ENCODE measurements at places on chromosomes 3 and 15.

DNA sequence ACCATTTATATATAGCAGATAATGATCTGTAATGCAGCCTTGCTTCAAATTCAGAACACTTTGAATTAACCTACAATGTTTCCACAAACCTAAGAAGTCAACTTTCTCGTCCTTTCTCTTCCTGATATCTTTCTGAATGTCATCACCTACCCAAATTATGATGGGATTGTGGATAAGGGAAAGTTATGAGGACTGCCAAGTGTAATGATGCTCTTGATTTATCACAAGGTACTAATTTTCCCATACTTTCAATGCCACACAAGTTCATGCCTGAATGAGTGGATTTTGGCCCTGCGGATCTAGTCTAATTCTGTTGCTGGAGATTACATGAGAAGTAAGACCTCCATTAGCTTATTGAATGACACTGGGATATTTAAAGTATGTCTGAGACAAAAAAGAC is 82.6 kb upstream of the NANOGP8 start:
- DNase-seq: no peak

GRCh38 chr3:143970773-143971358 is 757 bp upstream of the DIPK2A start:
- no peak for DNase-seq

GRCh38 chr15:87604857-87605446 is 651.6 kb downstream of the NTRK3 start:
- no peak for DNase-seq

GRCh38 chr3:43872301-43872700 is 181.6 kb downstream of the ABHD5 start:
- peak; percentile 71 for DNase-seq

DNA sequence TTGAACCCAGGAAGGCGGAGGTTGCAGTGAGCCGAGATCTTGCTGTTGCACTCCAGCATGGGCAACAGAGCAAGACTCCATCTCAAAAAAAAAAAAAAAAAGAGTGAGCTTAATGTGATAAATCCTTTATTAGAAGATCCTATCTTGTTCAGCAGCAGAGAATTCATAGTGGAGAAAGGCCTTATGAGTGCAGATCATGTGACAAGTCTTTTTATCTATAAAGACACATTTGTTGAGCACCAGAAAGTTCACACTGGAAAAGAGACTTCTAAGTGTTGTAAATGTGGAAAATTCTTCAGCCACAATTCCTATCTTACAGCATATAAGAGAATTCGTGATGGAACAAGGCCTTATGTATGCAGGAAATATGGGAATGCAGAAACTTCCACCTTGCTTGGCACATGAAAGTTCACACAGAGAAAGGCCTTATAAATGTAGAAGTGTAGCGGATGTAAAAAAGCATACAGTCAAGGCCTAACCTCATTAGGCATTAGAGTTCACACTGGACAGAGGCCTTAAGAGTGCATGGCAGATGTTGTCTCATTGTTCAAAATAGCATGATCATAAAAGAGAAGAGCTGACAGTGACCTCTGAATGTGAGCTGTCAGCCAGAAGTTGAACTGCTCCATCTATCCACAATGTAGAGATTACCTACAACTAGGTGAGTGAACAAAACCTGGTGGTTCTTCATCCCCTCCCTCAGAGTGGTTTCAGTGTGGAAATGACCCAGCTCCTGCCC is 16.7 kb downstream of the ADAM10 start:
- DNase-seq: no peak

DNA sequence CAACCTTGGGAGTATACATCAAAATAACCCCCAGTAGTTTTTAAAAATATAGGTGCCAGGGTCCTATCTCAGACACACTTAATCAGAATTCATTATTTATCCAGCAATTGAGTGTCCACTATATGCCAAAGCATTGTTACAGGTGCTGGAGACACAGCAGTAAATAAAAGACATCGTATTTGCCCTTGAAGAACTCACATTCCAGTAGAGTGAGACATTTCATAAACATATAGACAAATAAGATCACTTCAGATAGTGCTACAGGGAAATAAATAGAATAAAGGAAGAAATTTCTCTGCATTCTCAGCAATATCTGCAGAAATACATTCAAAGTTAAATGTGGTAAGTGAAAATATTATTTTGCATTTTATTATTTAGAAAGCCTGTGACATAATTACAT is 34.1 kb upstream of the ANKRD28 start:
- no peak for DNase-seq

- no peak for DNase-seq
Observed at GRCh38 chr3:190435618-190436017, 14.1 kb downstream of the TMEM207 start.

DNA sequence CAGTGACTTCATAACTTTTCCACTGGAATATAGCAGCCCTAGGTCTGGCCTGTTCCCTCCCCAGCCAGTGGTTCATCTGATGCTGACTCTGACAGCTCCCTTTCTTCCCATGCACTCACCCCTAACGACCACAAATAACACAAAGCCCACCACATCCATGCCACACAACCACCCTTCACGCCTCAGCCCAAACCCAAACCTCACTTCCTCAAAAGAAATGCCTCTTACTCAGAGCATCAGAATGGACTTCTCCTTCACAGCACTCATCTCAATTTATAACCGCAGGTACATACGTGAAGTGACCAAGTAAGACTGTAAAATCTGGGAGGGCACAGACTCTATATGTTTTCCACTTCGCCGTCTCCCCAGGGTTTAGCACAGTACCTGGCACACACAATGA is 1.1 kb downstream of the RBSN start:
- DNase-seq: no peak

DNA sequence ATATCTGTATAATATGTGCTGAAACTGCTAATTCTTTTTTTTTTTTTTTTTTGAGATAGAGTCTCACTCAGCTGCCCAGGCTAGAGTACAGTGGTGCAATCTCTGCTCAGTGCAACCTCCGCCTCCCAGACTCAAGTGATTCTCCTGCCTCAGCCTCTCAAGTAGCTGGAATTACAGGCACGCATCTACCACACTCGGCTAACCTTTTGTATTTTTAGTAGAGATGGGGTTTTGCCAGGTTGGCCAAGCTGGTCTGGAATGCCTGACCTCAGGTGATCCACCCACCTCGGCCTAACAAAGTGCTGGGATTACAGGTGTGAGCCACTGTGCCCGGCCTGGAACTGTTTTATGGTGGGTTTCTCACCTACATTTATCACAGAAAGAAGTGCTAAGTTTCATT is 307.8 kb upstream of the STT3B start:
- DNase-seq: no peak

DNA sequence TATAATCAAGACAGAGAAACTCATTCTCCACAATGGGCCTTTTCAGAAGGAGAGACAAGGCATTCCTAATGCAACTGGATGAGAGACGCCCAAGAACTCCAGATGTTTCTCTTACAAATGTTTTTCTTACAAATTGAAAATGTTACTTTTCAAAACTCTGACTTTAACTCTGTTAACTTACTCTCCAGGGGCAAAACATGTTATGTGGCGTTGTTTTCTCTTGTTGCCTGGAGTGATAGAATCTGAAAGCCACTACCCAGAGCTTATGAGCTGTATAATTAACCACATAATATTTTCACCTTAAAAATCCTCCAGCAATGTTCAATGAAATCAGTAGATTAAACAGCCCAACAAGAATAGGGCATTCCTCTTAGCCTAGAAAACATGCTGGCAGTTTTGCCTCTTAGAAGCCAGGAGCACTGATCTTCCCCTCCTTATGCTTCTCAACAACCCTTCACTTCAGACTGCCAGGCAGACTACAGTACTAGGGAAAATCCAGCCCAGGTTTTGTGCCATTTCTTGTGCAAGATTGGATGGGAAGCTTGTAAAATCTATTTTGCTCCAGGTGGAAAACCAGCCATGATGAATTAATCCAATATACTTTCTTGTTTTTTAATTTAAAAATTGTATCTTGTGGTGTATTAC is 186.7 kb upstream of the GADL1 start:
- no peak for DNase-seq

DNA sequence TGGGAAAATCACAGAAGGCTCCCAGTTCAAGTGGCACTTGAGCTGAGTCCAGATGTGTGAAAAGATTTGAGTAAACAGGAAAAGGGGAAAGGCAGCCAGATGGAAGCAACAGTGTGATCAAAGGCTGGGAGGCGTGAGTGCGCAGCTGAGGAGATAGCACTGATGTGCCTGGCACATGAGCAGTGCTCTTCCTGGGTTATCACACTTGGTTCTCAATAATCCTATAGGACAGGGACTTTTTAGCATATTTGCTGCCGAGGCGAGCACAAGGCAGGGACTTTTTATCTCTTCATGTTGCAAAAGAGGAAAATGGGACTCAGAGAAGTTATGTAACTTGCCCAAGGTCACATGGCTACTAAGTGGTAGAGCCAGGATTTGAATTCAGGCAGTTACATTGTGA is 39.6 kb downstream of the CORO2B start:
- DNase-seq: no peak

- DNase-seq: no peak
Observed at GRCh38 chr3:30754426-30754825, 140.0 kb downstream of the GADL1 start.

- DNase-seq: no peak
Observed at GRCh38 chr3:60013241-60013640, 963.4 kb upstream of the CFAP20DC start.

DNA sequence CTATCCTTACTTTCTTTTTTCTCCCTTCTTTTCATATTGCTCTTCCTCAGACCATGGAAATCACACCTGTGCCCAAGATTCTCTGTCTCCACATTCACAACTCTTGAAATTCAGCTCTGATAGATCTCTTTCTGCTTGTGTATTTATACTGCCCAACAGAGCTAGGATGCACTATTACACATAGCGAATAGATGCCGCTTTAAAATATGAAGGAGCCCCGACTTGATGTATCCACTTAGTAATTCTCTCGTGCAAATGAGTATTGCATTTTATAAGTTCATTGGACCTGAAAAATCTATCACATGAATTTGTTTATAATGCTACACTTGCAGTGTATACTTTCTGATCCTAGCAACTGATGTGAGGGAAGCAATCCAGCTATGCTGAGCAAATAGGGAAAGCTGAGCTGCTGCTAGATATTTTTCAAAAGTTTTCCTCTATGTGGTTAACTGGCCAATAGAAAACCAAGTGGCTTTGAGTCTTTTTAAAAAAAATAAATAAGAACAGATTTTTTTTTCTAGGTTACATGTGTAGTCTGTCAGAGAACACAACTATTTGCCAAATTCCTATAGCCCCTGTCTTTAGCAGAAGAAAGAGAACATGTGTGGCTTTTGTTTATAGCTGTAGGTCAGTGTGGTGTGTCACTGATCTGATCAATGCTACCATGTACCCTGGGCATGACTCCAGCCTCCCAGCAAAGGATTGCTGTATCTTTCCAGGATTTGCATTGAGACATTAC is 64.3 kb upstream of the LEKR1 start:
- no peak for DNase-seq

DNA sequence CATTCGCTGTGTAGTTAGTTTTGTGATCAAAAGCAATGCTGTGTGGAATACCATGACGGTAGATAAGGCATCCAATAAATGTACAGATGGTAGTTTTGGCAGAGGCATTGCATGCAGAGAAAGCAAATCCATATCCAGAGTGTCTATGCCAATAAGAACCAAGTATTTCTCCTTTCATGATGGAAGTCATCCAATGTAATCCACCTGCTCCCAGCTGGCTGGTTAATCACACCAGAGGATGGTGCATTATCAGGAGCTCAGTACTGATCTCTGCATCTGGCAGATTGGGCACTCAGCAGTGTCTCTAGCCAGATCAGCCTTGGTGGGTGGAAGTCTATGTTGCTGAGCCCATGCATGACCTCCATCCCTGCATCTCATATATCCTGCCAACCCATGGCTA is 677.7 kb upstream of the NECTIN3 start:
- no peak for DNase-seq

DNA sequence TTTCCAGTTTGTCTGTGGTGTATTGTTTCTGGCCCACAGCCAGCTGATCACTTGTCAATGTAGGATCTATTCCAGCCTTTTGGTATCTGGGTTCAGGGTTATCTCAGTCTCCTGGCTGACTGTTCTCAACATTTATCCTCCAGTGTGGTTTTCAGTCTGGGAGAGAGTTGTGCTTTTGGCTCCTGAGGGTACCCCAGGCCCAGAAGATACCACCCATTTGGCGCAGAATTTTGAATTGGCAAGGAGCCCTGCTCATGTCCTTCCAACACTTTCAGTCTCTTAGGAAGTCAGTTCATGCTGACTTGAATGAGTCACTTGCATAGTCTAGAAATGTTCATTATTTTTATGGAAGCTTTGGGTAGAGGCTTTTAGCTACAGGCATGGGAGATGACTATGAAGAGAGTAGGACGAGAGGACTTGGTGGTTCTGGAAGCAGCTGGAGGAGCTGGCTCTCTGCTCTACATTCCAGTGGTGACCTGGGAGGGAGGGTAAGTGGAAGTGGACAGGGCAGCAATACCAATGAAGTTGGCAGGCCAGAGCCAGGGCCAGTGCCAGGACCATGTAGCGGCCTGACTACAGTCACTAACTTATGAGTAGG is 7.2 kb downstream of the POLR2H start:
- peak; percentile 54 for DNase-seq

GRCh38 chr3:69008980-69009379 is 4.5 kb downstream of the EOGT start:
- DNase-seq: no peak

- DNase-seq: no peak
Observed at GRCh38 chr3:58952128-58952917, 97.5 kb downstream of the CFAP20DC start.

DNA sequence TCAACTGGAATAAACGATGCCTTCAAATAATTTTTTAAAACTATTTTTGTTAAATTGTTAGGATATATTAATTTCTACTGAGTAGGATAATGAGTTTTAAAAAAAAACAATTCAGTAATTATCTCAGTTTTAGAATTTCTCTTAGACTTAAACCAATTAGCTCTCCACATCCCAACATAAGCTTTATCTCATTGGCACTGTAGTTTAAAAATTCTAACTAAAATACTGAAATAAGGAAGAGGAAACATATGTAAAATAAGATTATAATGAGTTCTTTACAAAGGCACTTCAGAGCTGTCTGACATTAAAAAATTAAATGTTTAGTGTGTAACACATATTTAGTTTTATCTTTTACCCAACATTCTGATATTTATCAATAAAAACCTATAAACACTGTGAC is 558.3 kb downstream of the NAALADL2 start:
- DNase-seq: no peak

DNA sequence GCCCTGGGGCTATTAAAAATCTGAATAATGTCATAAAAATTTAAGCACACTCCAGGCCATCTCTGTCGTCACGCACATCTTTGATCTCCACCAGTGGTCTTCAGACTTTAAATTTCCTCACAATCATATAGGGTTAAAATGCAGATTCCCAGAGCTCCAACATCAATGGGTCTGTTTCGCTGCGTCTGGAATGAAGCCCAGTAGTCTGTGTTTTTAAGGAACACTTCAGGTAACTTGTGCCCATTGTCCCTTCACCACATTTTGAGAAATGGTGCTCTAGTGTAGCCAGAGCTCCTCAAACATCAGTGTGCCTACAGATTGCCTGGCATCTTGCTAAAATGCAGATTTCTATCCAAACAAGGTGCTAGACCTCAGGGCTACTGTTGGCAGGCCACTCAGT is 9.8 kb downstream of the SEMA6D start:
- no peak for DNase-seq

DNA sequence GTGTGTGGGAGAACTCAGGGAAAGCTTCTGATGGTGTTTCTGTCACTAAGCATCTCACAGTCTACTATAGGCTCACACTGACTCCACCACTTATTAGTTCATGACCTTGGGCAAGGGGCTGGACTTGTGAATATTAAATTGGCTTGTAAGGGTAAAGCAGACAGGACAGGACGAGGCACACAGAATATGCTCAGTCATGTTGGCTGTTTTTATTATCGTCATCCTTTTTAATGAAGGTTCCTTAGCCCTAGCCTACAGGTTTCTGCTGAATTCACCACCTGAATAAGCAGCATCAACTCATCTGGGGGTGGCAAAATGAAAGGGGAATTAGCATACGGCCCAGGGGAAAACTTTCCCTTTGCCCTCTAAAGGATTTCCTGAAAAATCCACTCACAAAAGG is 39.6 kb upstream of the LIPC start:
- no peak for DNase-seq
